ENCODE measurements at places on chromosomes 2 and 18.

DNA sequence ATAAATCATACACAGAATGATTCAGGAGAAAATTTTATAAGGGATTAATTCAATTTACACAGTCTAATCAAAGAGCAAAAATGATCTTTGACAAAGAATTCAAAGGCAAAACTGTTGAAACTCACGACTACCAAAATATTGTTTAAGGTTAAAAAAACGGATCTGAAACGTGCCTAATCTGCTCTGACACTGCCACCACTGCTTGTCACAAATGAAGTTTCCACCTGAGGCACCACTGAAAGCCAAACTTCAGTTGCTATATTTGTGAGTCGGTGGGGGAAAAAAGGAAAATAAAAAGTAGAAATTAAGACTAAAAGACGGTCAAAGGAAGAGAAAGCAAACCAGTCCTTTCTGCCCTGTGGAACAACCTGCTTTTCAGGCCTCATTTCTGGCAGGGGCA lies 140.6 kb upstream of the DNMT3A start:
- no peak for DNase-seq

DNA sequence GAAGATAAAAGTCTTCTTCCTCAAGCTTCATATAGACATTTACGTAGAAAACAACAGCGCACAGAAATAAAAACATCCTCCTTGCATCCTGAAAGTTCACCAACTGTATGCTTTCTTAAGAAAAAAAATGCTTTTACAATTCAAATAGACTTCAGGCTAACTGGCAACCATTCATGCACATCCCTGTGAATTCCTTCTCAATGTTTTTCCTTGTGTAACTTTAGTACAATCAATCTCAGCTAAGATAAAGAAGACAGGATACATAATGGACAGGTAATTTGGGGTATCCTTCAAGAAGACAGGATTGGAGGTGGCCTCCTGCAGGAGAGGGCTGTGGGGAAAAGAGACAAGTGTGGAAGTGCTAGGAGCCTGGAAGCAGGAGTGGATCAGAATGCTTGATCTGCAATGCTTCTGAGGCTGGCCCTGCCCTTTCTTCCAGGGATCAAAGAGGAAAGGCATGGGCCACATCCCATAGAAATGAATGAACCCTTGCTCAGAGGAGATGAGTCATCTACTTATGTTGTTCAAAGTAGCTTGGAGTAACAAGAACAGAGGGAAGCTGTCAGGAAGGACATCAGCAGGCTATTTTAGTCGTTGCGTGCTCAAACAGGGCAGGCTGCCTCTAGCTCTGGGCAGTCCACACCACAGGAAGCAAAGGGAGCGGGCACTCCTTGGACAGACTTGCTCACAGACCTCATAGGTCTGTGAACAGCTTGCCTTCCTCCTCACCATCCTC lies 126.6 kb downstream of the TMEM131 start:
- DNase-seq, result peak; percentile 46

DNA sequence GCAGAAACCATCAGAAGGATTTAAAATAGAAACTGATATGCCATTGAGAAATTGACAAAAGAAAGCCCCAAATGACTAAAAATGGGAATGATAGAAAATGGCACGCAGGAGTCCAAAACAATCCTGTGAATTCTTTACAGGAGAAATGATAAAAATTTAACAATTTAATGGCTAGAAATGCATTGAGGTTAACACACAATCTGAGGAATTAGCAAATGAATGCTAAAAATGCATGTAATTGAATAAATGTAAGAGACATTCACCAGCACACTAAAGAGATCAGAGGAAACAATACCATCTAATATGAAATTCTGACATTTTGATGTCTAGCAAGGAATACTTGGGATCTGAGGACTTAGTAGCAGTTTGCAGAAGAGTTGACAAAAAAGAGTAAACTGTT lies 37.0 kb downstream of the MARCHF4 start:
- no peak for DNase-seq

GRCh38 chr2:236208019-236208926 lies 40.1 kb upstream of the GBX2 start:
- DNase-seq, result no peak

GRCh38 chr2:17413036-17413435 lies 105.2 kb downstream of the RAD51AP2 start:
- no peak for DNase-seq
